ENCODE measurements at places on chromosomes 4 and X. TPM values are rescaled to one million over a fixed set of nuclear protein-coding genes. Genes with fewer than 3 reads are reported as not detected.
A peak's percentile ranks its signal among the peaks of the same experiment; 100 is the strongest.

DNA sequence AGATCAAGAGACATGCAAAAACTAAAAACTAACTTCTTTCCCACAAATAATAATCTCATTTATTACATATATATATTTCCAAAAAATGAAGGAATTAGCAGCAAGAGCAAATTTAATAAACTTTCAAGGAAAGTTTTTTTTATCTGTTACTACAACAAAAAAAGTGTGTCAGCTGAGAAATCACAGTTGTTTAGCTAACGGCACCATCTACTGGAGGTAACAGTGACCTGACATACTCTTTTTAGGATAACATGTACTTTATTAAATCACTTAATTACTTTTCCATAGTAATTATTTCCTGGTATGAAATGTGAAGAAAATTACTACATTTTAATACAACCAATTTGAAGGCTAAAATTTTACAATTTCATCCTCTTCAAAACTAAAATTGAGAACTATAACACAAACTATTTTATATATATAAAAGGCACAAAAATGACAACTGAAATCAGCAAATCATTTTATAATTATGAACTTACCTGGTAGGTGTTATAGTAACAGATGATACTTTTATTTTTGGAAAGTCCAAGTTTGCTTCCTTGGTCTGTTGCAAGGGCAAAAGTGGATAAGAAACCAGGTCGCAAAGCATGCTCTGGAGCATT lies 9.1 kb downstream of the LAMTOR3 start:
- H3K27me3 ChIP-seq: no peaks in the 10 kb centered on the region
- H3K4me1 ChIP-seq: peaks cover 4% of the 10 kb centered on the region
- H3K4me3 ChIP-seq: no peak overlapping the region

DNA sequence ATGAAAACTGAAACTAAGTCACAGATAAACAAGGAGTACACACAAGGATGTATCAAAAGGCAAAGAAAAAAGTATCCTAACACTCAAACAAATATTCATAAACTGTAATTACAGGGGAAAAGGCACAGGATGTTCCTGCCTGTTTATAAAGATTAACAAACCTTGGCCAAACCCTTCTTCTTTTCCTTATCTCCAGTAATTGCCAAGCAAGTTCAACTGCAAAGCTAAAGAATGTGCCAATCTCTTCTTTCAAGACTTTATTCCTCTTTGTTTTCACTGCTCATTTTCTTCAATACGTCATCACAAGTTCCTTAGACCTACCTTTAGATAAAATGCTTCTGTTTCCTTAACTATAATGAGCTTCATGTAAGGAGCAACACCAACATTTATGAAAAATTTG lies 171.2 kb downstream of the AMELX start:
- no peak for DNase-seq
- no peak overlapping the region for H3K27ac ChIP-seq
- no peaks in the 10 kb centered on the region for H3K27me3 ChIP-seq
- H3K4me3 ChIP-seq: no peak overlapping the region

GRCh38 chr4:77074981-77075855 lies 571 bp downstream of the CCNI start:
- H3K27me3 ChIP-seq: no peaks in the 10 kb centered on the region
- H3K4me3 ChIP-seq: no peak overlapping the region
- H3K27ac ChIP-seq: peak overlapping the region; percentile 100
- DNase-seq: peak; percentile 83

DNA sequence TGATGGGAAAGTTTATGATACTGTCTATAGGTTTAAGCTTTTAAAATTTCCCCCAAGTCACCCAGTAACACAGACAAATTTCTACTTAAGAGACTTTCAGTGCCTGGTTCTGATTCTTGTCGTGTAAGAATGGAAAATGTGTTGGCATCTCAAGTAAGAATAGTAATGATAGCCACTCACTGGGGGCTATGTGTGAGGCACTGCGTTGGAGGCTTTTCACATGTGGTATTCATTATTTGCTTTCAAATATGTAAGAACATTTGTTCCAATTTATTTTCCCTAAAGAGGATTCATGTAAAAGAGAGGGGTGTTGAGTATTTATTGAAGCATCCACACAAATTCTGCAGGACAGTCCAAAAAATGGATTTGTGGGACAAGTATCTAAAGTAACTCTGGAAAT lies 143.6 kb downstream of the FNIP2 start:
- H3K4me1 ChIP-seq: no peaks in the 10 kb centered on the region
- no peak overlapping the region for H3K27ac ChIP-seq
- DNase-seq: no peak
- H3K4me3 ChIP-seq: no peak overlapping the region
- no peaks in the 10 kb centered on the region for H3K27me3 ChIP-seq

DNA sequence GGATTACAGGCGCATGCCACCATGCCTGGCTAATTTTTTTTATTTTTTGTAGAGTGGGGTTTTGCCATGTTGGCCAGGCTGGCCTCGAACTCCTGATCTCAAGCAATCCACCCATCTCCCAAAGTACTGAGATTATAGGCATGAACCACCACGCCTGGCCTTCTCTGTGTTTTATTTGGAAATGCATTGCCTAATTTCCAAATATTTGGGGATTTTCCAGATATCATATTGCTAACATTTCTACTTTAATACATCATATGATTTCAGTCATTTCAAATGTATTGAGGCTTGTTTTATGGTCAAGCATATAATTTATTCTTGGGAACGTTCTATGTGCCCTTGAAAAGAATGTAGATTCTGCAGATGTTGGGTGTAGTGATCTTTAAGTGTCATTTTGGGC lies 38.8 kb downstream of the FGF2 start:
- H3K4me1 ChIP-seq: no peaks in the 10 kb centered on the region
- peaks cover 30% of the 10 kb centered on the region for H3K27me3 ChIP-seq
- H3K27ac ChIP-seq: no peak overlapping the region
- no peak overlapping the region for H3K4me3 ChIP-seq

DNA sequence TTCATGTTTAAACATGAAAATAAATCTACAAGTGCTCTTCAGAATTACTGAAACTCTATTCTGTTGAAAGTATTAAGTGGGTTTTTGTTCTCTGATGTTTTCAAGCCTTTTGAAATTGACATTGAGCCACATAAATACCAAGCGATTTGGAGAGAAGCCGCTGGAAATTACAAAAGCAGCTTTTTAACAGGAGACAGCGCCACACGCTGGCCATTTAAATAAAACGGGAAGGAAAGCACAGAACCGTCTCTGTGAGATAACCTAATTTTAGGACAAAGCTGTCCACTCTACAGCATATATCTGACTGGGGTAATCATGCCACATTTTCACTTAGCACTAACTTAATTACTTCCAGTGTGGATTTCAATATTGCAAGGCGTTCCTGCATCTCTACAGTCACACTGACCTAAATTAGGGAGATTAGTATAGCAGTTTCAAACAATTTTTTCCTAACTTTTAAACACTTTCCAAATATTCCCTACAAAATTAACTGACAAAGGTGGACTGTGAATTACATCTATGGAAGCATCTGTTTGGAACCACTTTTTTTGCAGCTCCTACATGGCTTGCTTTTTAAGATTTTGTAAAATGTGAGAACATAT lies 6.8 kb upstream of the ANOS1 start:
- H3K36me3 ChIP-seq: no peaks in the 10 kb centered on the region
- peaks cover 5% of the 10 kb centered on the region for H3K27me3 ChIP-seq
- no peak overlapping the region for H3K4me3 ChIP-seq
- no peak for DNase-seq
- no peak overlapping the region for H3K27ac ChIP-seq
- no peaks in the 10 kb centered on the region for H3K4me1 ChIP-seq

Gene RNF150
- not detected for total RNA-seq

DNA sequence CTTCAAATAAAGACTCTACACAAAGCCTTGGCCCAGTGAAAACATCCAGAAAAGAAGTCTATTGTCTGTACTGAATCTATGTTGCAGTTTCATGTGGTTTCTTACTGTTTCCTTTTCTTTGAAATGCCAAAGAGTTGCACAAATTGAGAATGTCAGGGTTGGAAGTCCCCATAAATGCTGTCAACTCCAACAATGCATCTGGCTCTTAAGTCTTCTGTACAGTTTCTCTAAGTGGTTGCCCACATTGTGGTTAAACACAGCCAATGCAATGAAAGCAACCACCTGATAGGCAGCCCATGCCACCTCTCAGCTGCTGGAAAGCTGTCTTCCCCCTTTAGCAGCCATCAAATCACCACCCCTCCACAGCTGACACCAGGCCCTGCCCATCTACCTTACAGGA lies 67.2 kb upstream of the C1GALT1C1 start:
- H3K27me3 ChIP-seq: no peaks in the 10 kb centered on the region
- peak overlapping the region; percentile 98 for H3K27ac ChIP-seq
- H3K4me3 ChIP-seq: peak overlapping the region; percentile 70
- H3K36me3 ChIP-seq: peaks cover 21% of the 10 kb centered on the region

DNA sequence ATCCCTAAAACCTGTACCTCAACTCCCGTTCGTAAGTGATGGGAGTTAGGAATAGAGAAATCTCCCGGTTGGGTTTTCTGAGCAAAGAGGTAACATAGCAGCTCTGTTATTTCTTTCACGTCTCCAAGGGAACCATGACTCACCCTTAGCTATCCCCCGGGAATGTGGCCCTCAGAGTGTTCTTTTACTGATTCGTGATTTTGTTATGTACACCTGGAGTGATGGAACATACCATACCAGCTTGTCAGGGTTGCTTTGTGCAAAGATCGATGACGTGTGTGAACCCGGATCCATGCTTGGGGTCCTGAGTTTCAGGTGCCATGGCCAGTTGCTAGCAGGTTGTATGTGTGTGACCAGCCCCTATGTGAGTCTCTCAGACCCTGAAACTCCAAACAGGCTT lies 52.6 kb downstream of the HPRT1 start:
- H3K4me1 ChIP-seq: no peaks in the 10 kb centered on the region
- H3K4me3 ChIP-seq: no peak overlapping the region
- H3K27me3 ChIP-seq: no peaks in the 10 kb centered on the region
- H3K27ac ChIP-seq: no peak overlapping the region
